ENCODE measurements at places on chromosomes 12 and 14. TPM values are rescaled to one million over a fixed set of nuclear protein-coding genes. Genes with fewer than 3 reads are reported as not detected.

DNA sequence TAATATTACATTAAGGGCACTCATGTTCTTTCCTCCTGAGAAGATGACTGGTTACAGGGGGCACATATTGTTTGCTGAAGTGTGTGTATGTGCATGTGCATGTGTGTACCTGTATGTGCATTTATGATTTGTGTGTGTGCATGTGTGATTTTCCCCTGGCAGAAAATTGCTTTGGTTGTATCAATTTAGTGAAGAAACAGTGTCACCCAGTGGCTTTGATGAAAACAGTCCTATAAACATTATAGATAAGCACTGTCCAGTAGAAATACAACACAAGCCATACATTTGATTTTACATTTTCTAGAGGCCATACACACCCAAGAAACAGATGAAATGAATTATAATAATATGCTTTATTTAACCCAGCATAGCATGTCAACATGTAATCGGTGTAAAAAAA, 8.6 kb downstream of the PDE3A start:
- peak; percentile 46 for DNase-seq

DNA sequence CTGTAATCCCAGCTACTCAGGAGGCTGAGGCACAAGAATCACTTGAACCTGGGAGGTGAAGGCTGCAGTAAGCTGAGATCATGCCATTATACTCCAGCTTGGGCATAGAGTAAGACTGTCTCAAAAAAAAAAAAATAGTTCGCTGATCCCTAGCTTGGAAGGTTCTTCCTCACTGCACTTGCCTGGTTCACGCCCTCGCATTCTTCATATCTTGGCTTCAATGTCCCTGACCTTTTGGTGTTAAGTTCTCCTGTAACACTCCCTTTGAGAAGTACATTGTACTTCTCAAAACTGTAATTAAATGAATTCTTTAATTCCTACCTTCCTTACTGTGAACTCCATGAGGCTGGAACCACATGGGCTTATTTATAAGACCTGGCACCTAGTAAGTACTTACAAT, 16.5 kb upstream of the TPCN1 start:
- no peak for DNase-seq

- peak; percentile 85 for DNase-seq
Measured at GRCh38 chr14:52413729-52414408, 99.8 kb downstream of the PTGER2 start.

- no peak for DNase-seq
Measured at GRCh38 chr12:83388551-83388950, 701.8 kb downstream of the TMTC2 start.

Gene TAS2R9
- total RNA-seq = not detected

Gene RERGL
- total RNA-seq = not detected
